ENCODE measurements at places on chromosomes 1 and 21. TPM values are rescaled to one million over a fixed set of nuclear protein-coding genes. Genes with fewer than 3 reads are reported as not detected.

- peak; percentile 65 for DNase-seq
These were observed 35.8 kb upstream of the CCN1 start for GRCh38 chr1:85544689-85545215.

GRCh38 chr1:8660411-8660828 lies 157.0 kb downstream of the RERE start:
- DNase-seq: no peak

- no peak for DNase-seq
These were observed 57.6 kb upstream of the GNG12 start for GRCh38 chr1:67890857-67891256.

DNA sequence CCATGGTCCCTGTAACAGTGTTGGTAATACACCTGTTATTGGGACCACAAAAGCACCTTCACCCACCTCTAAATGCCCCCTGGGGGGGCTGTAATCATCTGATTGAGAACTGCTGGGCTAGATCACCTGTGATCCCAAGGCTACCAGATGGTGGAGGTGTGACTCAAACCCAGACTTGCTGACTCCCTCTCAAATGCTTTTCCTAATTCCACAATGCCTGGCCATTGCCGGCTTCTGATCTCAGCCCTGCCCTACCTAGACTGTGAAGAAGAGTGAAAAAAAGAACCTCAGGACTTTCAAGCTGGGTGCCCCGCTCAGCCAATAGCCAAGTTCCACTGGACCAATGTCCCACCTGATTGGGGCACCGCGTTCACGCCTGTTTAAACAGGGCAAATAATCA lies 9.6 kb downstream of the TMEM9 start:
- DNase-seq: no peak

- no peak for DNase-seq
These were observed 109.5 kb upstream of the ADAR start for GRCh38 chr1:154717528-154717924.

- DNase-seq: no peak
These were observed 73.5 kb downstream of the CD46 start for GRCh38 chr1:207825409-207825695.

- peak; percentile 64 for DNase-seq
These were observed 4.8 kb upstream of the CHIA start for GRCh38 chr1:111285879-111286278.

- no peak for DNase-seq
These were observed at the start of gene GPX7 for GRCh38 chr1:52601991-52602855. Gene GPX7, plus strand, starts transcription at chr1:52602371. Its CDS starts 39 bp downstream, at chr1:52602410.

DNA sequence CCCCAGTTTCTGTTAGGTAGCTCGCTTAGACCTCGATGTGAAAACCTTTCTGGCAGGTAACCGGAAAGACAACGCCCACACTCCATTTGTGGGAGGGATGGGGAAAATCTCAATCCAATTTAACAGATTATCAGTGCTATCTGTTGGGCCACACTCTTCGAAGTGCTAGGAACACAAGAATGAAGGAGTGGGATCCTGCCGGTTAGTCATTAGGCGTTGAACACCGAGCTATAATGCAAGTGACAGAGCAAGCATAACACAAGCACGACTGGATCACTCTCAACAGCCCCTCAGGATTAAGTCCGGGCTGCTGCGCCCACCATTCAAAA lies 531 bp downstream of the SNIP1 start:
- no peak for DNase-seq

DNA sequence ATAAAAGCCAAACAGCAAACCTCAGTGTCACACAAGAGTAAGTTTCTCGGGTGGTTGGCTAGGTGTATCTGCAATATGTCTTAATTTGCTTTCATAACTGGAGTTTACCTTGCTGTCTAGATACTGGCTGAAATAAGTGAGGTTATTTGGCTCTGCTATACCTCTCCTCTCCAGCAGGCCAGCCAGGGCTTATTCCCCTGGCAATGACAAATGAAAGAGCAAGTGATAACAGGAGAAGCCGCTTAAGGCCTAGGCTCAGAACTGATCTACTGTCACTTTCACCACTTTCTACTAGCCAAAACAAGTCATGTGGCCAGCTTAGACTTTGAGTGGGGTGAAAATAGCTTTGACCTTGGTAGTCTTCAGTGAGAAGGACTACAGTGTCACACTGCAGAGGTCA lies 4.8 kb upstream of the RPE65 start:
- DNase-seq: no peak

DNA sequence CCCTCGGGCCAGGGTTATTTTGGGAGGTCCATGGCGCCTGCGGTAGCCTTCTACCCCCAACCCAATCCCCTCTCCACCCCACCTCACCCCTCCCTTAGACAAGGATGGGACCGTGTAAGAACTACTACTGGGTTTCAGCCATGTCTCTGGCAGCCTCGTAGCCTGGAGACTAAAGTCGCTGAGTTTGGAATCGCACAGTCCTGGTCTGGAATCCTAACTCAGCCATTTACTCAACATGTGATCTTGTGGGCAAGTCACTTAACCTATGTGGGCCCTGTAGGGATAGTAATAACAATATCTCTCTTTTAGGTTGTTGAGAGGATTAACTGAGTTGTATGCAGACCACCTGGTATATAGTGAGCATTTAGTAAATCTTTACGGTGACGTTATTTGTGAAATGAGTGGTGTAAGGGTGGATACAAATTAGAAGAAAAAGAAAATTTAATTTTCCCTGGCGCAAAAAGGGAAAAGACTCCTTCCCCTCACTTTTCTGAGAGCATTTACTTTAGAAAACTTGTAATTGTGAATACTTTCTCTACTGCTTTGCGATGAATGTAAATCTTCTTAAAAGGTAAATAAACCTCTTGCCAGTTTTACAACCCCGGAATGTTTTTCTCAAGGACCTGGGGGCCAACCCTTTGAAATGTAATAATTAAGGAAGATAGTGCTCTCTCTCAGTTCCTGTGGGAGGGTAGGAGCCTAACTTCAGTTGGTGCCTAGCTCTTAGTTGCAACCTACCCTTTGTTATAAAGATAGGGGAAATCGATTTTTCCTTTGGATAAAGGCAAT lies 615 bp upstream of the MRPS15 start:
- DNase-seq: peak; percentile 26

DNA sequence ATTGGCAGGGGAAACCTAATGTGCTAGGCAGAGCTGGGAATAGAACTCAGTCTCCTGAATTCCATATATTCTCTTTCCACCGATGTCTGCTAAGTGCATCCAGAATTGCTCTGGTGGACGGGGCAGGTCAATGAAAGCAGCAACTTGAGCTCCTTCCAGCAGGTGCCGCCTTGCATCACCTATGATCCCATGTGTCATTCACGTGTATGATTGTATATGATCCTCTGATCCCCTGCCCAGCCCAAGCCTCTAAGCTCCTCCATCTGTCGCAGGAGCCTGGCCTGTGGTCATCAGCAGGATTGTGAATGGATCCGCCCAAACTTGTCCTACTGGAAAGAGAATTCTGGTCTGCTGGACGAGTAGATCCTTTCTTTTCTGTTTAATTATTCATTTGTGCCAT lies 13.1 kb downstream of the ACTA1 start:
- no peak for DNase-seq

DNA sequence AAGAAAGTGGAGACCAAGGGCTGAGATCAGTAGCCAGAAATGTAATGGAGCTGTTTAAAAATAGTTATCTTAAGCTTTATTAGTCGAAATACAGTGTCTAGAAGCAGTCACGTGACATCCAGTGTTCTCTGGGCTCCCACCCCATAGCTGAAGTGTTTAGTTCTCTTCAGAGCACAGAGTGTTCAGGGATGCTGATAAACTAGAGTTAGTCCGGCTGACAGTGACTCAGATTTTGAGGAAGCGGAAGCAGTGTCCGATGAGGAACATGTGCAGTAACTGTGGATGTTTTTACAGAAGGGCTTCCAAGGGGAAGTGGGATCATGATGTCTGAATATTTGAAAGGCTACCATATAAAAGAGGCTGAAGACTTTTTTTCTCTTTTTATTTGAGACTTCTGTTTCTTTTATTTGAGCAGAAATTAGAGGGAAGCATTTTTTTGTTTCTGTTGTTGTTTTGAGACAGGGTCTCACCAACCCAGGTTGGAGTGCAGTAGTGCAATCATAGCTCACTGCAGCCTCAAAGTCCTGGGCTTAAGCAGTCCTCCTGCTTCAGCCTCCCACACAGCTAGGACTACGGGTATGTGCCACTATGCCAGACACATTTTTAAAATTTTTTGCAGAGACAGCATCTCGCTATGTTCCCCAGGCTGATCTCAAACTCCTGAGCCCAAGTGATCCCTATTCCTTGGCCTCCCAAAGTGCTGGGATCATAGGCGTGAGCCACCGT lies 124.2 kb downstream of the GALNT2 start:
- DNase-seq: no peak

- DNase-seq: peak; percentile 1
These were observed 3.8 kb downstream of the B4GALT2 start for GRCh38 chr1:43982808-43983207.

DNA sequence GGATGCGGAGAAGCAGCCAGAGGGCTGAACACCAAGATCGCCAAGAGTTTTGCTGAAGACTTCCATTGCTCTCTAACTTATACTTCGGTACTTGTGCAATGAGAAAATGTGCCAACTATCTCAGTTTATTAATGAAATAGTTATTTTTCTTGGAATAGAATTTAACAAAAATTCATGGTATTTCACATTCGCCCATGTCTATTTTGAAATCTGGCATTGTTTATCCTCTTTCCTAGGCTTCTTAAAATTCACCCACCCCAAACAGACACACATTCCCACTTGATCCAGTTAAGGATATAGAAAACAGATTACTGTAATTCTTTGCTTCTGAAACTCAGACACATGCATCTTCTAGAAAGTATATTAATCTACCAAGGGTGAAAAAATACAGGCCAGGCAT lies 56.3 kb upstream of the ADAMTS5 start:
- DNase-seq: no peak

GRCh38 chr1:215539803-215540570 lies 27.1 kb upstream of the KCTD3 start:
- peak; percentile 42 for DNase-seq

GRCh38 chr1:11482198-11482597 lies 3.2 kb downstream of the DISP3 start:
- no peak for DNase-seq

GRCh38 chr1:77290576-77290975 lies 8.8 kb downstream of the AK5 start:
- no peak for DNase-seq

GRCh38 chr21:45241357-45241756 lies 46.3 kb downstream of the POFUT2 start:
- no peak for DNase-seq

DNA sequence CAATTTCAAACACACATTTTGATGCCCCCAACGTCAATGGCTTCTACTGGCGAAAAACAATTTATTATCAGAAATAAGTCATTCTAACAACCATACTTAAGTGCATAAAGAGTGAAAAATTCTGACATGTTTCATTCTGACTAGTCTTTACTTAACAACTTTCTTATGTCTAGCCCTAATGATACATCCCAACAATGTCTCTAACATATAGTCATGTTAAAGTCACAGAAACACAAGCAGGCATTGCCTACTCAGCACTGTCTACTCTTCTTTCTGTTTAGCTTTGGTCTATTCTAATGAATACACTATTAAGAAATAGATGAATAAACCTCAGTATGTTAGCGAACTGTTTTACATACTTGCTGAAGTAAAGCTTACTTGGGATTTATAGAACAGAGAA lies 105.8 kb upstream of the DUSP10 start:
- no peak for DNase-seq

GRCh38 chr1:172711558-172711957 lies 52.7 kb downstream of the FASLG start:
- DNase-seq: no peak

GRCh38 chr1:3996846-3997705 lies 97.0 kb upstream of the C1orf174 start:
- no peak for DNase-seq

DNA sequence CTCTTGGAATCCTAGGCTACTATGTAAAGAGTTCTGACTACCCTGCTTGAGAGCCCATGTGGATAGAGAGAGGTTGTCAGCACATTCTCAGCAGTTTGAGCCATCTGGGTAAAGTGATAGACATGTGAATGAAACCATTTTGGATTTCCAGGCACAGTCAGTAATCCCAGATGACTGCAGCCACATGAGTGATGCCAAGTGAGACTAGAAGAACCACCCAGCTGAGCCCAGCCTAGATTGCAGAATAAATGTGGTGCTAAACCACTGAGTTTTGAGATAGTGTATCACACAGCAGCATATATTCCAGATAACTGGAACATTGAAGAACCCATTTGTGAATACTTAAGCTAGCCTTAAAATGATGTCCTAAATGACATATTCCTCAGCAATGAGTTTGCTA lies 166.2 kb downstream of the ATP6V1G3 start:
- DNase-seq: no peak

GRCh38 chr1:183138301-183138700 lies 47.8 kb upstream of the LAMC2 start:
- no peak for DNase-seq

DNA sequence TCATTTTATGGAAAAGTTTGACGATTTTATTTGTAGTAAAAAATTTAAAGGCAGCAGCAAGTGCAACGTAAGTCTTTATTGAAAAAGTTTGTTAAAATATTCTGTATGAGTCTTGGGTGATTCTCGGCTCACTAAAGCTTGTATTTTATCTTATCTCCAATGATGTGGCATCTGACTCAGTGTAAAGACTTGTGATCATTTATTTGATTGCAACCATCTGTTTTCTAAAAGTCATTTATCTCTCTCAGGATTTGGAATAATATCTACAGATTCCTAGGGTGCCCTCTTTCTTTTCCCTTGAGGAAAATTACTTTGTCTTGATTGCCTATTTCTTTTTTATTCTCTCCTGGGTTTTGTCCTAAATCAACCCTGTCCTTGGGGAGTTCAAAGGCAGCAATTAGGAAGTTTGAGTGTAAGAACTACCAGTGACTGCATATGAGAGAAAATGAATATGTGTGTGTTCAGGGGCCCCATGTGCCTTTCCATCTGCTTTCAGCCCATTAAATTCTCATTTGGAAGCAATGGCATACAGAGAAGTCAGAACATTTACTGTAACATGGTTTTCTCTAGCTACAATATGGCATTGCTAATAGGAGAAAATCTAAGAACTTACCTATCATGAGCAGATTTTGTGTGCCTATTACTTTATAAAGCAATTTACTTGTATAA lies 575.0 kb upstream of the CHRM3 start:
- no peak for DNase-seq

DNA sequence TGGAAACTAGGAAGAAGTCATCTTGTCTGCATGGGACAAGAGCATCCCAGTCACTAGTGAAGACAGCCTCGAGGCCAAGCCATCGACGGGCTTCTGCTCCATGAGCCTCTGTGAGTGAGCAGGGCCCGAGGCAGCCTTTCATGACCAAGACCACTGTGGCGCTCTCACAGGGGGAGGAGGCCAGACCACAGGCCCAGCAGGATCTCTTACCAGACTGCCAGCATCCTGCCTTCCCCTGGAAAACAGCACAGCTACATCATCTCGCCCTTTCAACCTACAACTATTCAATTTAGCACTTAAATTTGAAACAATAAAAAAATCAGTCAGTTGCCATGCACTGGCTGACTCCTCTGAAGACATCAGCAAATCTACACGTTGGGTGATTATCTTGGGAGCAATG lies 85.4 kb downstream of the HSF2BP start:
- DNase-seq: no peak

SPOCD1 gene
- 14.6 TPM for total RNA-seq

KCNN3 gene
- 0.33 TPM for total RNA-seq

HMGN2 gene
- 629 TPM for total RNA-seq

LRRC40 gene
- 12.0 TPM for total RNA-seq

MARK1 gene
- total RNA-seq: 1.9 TPM

INSRR gene
- not detected for total RNA-seq

SPATA1 gene
- total RNA-seq: 2.8 TPM

Measured in PC-9 (cell line).